ENCODE measurements at places on chromosomes 4 and X.

- DNase-seq: no peak
These were observed 50.9 kb downstream of the CEP44 start for GRCh38 chr4:174334628-174335027.

DNA sequence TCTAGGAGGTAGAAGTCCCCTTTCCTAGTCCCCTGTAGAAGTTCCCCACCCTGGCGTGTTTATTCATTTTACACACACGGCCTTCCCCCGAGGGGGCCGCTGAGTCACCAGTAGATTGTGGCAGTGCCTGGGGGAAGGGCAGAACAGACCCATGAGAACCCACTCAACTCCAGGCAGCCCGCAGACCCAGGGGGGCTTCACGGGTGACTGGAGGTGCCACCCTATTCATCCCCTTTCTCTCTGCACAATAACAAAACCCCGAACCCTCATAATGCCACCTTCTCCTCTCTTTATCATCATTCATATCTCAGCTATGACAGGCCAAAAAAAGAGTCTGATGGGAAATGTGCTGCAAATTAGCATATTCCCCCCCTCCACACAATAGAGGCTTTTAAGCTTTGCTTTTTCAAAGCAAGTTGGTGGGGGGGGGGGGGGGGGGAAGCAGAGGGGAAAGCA lies 20.4 kb upstream of the GPM6B start:
- no peak for DNase-seq

DNA sequence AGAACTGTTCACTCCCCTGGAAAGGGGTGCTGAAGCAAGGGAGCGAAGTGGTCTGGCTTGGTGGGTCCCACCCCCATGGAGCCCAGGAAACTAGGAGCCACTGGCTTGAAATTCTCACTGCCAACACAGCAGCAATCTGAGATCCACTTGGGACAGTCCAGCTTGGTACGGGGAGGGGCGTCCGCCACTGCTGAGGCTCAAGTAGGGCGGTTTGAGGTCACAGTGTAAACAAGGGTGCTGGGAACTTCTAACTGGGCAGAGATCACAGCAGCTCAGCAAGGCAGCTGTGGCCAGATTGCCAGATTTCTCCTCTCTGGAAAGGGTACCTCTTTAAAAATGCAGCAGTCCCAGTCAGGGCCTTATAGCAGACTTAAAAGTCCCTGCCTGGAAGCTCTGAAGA lies 53.9 kb upstream of the GALNTL6 start:
- no peak for DNase-seq

GRCh38 chr4:107853444-107854355 lies 29.0 kb downstream of the SGMS2 start:
- DNase-seq: no peak

GRCh38 chrX:65508851-65509250 lies 25.7 kb downstream of the LAS1L start:
- no peak for DNase-seq

GRCh38 chr4:124526769-124527168 lies 185.8 kb downstream of the ANKRD50 start:
- DNase-seq: no peak

- no peak for DNase-seq
These were observed 21.1 kb downstream of the VSIG4 start for GRCh38 chrX:66018585-66019309.

- no peak for DNase-seq
These were observed 82.6 kb downstream of the HADH start for GRCh38 chr4:108072300-108072699.

DNA sequence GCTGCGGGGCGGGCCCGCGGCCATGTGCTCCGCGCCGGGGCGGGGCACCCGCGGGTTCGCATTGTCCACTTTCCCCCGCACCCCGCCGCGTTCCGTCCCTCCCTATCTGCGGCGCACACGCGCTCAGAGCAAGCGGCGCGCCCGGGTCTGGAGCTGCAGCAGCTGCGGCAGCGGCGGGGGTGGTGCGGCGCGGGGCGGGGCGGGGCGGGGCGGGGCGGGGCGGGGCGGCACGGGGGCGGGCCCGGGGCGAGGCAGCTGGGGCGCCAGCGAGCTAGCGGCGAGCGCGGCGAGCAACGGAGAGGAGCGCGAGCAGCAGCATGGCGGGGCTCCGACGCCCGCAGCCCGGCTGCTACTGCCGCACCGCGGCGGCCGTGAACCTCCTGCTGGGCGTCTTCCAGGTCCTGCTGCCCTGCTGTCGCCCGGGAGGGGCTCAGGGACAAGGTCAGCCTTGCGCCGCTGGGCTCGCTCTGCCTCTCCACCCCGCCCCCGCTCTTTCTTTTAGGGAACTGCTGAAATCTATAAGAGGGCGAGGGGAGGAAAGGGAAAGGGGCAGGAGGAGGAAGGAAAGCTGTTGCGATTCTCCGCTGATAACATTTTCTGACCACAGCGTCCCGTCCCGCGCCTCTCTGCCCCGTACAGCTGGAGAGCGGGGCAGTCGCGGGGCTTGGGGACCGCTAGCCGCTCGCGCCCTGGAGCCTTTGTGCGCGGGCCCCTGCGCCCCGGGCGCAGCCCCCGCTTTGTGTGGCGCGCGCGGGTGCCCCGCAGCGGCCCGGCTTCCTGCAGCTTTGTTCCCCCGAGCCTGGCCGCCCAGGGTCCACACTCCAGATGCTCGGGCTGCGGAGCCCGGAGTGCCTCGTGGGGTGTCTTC lies at the start of gene TMEM131L:
TSS of gene TMEM131L (plus strand) at position 280 of the 868 bp plus-strand sequence. CDS start at position 318, 38 bp downstream.
- DNase-seq: peak; percentile 43

- no peak for DNase-seq
These were observed 34.1 kb upstream of the AFF2 start for GRCh38 chrX:148466292-148466691.

DNA sequence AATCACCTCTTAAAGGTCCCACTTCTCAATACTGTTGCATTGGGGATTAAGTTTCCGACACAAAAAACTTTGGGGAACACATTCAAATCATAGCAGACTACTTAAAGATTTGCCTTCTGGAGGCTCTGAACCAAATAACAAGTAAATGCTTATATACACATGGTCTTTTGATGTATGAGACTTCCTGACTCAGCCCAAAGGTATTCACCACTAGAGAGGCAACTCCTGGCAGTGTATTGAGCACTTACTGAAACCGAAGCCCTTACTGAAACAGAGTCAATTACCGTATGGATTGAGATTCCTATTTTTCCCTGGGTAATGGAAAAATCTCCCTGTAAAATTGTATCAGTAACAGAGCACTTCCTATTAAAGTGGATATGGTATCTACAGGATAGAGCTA lies 45.4 kb downstream of the ZCCHC13 start:
- peak; percentile 13 for DNase-seq

All from H54 (cell line).